Stimulated activated CD8-positive, alpha-beta memory T cell treated with anti-CD3 and anti-CD28 coated beads, Interleukin-2, amount 100 ng/mL, for 1 hour (primary cell): ENCODE measurements at places on chromosomes 4 and X.

- DNase-seq = no peak
Measured at GRCh38 chr4:26183017-26183416, 137.8 kb upstream of the RBPJ start.

DNA sequence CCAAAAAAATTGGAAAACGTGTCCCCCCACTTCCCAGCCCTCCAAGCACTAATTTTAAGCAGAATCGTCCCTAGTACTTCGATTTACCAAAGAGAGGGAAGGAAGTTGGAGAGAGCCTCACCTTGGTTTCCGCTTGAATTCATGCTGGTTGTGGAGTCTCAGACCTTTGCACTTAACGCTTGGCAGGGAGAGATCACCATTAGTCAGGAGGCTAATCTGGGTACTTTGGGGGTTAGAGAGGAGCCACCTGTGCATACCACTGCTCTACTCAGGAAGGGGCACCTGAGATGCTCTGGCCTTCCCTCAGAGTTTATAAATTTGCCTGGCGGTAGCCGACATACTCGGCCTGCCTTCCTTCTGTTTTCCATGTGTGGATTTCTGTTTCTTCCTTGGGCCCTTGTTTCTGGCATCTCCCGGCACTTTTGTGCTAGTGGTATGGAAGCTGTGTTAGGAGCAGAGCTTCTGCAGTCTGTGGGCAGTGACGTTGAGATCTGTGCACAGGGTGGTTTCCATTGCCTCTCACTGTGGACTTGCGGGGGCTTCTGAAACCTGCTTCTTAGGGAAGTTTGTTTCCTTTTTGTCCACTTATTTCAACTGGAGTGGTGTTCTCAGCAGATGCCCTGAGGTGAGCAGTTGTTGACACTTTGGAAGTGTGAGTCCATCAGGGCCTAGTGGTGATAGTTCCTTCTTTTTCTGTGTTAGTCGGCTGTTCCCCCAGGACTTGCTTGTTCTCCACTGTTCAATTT is 104.2 kb downstream of the TMEM131L start:
- no peak for DNase-seq

DNA sequence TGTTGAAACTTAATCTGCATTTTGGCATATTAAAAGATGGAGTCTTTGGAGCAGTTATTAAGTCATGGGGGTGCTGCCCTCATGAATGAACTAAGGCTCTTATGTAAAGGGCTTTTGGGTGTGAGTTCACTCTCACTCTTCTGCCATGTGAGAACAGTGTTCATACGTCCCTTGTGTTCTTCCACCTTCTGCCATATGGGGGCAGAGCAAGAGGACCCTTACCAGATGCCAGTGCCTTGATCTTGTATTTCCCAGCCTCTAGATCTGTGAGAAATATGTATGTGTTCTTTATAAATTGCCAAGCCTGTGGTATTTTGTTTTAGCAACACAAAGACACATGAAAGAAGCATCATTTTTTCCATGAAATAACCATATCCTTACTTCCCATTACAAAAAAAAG is 213.9 kb downstream of the SPOCK3 start:
- DNase-seq = no peak

GRCh38 chrX:48737940-48738339 is 23.6 kb upstream of the GLOD5 start:
- DNase-seq = no peak

DNA sequence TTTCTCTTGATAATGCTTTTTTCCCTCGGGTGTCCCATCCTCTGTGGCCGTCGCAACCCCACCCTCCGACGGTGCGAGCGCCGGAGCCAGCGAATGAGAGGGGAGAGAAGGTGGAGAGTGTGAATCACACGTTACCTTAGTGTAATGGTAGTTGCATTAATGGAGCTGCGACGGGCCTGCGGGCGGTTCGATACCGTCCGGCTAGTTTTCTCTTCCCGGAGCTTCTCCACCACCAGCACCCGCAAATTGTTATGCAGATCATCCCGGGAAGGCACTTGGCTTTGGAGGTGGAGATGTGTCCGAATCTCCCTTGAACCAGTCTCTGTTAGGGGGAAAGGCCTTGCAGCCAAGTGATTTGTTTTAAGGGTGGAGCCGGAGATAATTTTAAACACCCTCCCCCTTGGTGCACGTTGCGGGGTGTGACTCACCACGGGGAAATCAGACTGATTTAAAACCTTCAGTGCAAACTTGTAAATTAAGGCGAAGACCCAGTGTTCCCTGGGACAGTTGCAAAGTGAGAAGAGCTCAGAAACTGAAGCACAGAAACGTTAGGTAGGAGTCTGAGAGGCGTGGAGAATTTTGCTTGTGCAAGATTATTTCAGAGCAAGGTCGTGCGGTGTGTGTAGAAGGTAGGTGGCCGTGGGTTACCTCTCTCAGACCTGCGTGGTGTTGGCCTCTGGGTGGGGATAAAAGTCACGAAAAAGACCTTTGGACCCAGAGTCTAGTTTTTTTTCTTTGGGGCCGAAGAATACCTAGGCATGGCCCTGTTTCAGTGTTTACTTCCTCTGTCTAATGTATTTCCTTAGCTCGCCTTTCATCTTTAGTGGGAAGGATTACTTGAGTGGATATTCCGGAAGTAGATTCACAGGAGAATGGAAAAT is 1.3 kb downstream of the AFF1 start:
- peak; percentile 59 for DNase-seq
